ENCODE measurements at places on chromosomes 6 and 20. TPM values are rescaled to one million over a fixed set of nuclear protein-coding genes. Genes with fewer than 3 reads are reported as not detected.

OLIG3 gene
- total RNA-seq, result not detected

- no peak for DNase-seq
These were observed 228.0 kb upstream of the TAB2 start for GRCh38 chr6:149089510-149089909.

GRCh38 chr6:53398247-53399026, 49.7 kb upstream of the ELOVL5 start:
- no peak for DNase-seq

DNA sequence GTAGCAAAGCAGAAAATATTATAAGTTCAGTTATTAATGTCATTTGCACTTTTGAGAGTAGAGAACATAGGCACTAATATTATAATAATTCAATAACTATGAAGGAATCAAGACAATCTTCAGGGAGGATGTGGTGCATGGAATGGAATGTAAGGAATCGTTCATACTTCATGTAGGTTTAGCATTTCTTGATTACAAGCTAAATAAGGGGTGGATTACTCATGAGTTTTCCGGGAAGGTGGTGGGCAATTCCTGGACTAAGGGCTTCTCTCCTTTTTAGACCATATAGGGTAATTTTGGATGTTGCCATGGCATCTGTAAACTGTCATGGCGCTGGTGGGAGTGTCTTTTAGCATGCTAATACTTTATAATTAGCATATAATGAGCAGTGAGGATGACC, 9.1 kb upstream of the BTNL2 start:
- DNase-seq, result no peak

NRN1 gene
- 28.1 TPM for total RNA-seq

EYA4 gene
- total RNA-seq, result under 0.01 TPM

BPIFB1 gene
- total RNA-seq, result not detected

DNA sequence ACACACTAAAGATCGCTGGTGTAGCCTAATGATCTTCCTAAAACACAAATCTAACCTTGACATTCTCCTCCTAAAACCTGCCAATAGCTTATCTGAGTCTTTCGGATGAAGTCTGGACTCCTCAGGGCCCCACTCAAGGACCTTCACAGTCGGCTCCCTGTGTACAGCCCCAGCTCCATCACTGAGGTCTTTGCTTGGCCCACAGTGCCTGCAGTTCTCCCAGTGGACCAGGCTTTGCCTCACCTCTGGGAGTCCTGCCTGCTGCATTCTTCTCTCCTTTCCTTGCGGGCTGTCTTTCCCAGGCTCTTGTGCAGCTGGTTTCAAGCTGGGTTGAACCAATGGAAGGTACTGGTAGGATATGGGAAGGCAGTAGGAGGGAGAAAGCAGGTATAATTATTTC, 122.6 kb upstream of the FERMT1 start:
- no peak for DNase-seq

MSH5 gene
- 2.8 TPM for total RNA-seq

DNA sequence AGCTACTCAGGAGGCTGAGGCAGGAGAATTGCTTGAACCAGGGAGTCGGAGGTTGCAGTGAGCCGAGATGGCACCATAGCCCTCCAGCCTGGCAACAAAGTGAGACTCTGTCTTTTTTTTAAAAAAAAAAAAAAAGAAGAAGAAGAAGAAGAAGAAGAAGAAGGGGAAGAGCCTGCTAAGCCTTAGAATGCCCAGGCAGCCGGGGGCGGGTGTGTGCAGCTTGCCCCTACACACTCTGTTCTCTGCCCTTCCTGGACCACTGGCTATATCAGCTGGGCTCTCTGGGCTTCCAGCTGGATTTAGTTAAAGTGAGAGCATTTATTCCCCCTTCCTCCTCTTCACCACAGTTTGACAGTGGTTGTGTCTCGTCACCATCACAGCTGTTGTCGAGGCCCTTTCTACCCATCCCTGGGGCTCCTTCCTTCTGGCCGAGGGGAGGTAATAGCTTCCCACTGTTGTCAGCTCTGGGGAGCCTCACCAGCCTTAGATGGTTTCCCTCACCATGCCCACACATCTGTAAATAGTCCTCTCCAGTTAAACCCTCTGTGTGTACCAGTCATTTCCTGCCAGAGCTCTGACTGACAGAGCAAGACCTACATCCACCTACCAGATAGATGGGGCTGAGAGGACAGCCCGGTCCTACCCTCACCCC, 77.6 kb downstream of the TRERF1 start:
- DNase-seq, result no peak

DNA sequence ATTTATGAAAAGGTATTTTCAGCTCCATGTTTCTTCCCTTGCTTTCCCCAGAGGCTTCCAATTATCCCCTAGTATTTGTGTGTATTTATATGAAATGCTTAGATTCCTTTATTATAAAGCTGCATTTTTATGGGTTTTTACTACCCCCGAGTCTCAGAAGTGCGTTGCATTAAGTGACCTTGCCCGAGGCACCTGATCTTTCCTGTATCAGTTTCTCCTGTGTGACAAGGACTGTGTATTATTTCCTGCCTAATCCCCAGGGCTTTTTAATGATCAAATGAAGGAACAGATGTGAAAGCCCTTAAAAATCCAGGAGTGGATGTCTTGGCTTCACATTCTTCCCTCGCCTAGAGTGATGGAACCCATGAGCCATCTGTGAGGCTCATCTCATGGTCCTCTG, 118.8 kb downstream of the TULP4 start:
- no peak for DNase-seq

GRCh38 chr6:17042422-17043147, 59.3 kb upstream of the STMND1 start:
- peak; percentile 69 for DNase-seq

GRCh38 chr20:59471653-59472421, 132.5 kb upstream of the PHACTR3 start:
- no peak for DNase-seq

TENT5A gene
- total RNA-seq, result 9.6 TPM

DNA sequence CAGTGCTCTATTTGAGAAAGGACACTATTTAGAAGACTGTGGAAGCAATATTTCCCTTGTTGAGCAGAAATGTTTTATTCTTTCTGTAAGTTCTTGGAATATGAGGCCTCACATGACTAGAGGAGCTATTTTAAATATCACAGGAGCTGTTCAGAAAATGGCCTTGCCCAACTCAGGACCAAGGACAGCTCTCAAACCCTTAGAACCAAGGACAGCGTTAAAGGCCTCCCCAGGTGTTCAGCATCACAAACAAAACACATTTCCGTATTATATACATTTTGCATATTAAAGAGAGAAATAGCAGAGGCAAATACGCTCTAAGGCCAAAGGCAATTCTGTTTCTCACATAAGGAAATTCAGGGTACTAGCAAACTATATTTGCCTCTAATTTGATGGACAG, 631.4 kb downstream of the CDH26 start:
- no peak for DNase-seq

DNA sequence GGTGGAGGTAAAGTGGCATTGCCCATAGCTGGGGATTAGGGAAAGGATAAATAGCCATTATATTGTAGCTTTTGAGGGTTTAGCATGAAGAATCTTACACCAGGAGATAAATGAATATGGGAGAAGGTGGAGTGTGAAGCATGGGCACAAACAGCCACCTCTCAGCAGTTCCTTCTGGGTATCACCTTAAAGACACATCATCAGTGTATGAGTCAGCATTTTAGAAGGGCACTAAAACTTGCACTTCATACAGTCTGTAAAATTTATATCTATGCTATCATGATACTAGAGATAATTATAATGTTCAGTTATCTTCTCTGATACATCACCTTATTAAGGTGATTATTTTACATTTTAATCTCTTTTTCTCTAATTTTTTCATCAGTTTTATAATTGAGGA, 25.3 kb downstream of the SLC35A1 start:
- DNase-seq, result no peak

- no peak for DNase-seq
These were observed 129.0 kb upstream of the SGK1 start for GRCh38 chr6:134446896-134447295.

GRCh38 chr6:5638666-5639065, 368.1 kb downstream of the NRN1 start:
- no peak for DNase-seq

- no peak for DNase-seq
These were observed 3.8 kb downstream of the SLC44A4 start for GRCh38 chr6:31874836-31875572.

DNA sequence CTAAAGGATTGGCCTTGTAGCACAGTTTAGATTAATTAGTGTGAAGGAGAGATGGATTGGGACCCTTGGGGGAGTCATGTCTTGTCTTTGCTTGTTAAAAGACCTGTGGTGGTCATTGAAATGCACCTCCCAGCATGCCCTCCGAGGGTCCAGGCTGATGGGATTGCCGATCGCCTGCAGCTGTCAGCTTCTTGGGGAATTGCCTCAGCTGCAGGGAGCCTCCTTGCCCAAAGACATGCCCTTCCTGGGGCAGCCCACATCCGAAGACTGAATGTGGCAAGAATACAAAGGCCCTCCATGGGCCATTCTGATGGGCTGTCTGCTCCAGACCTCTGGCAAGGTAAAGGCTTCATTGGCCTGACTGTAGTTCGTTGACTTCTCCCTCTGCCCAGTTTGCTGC, 150.7 kb downstream of the FARS2 start:
- no peak for DNase-seq

- no peak for DNase-seq
These were observed 51.2 kb downstream of the LGSN start for GRCh38 chr6:63268574-63268973.

DNA sequence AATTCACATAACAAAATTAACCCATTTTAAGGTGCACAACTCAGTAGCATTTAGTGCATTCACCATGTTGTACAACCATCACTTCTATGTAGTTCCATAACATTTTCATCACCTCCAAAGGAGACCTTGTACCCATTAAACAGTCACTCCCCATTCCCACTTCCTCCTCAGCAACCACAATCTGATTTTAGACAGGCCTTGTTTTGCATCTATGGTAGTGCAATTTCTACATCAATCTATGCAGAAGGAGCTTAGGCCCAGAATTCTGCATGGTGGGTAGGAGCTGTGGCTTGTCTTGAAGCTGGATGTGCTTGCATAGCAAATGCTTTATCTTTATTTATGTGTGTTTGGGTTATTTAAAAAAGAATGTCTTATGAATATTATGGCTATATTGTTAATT, 13.5 kb upstream of the HLA-DQA1 start:
- no peak for DNase-seq

- DNase-seq, result peak; percentile 77
These were observed 42.7 kb downstream of the ANKRD6 start for GRCh38 chr6:89475634-89476033.

ZNF334 gene
- 0.76 TPM for total RNA-seq

REM1 gene
- not detected for total RNA-seq

GRCh38 chr6:35372633-35373032, 30.3 kb downstream of the PPARD start:
- no peak for DNase-seq

PSORS1C2 gene
- total RNA-seq, result not detected

DNA sequence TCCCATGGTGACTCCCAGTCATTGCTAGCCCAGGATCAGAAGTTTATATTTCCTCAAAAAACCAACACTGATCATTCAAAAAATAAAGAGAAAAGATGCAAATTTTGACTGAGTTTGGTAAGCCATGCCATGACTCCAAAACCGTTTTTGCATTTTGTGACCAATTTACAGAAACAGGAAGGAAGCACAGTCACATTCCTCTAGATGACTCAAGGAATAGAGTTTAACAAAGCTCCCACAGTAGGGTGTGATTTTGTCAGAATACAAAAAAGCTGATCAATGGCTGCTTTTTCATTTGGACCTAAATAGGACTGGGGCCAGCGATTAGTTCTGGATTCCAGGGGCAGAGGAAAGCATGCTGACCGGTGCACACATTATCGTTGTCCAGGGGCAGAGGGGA, 179.4 kb upstream of the AFDN start:
- no peak for DNase-seq

GRCh38 chr6:125008261-125008703, 46.0 kb downstream of the RNF217 start:
- no peak for DNase-seq

KHDRBS2 gene
- not detected for total RNA-seq

DNA sequence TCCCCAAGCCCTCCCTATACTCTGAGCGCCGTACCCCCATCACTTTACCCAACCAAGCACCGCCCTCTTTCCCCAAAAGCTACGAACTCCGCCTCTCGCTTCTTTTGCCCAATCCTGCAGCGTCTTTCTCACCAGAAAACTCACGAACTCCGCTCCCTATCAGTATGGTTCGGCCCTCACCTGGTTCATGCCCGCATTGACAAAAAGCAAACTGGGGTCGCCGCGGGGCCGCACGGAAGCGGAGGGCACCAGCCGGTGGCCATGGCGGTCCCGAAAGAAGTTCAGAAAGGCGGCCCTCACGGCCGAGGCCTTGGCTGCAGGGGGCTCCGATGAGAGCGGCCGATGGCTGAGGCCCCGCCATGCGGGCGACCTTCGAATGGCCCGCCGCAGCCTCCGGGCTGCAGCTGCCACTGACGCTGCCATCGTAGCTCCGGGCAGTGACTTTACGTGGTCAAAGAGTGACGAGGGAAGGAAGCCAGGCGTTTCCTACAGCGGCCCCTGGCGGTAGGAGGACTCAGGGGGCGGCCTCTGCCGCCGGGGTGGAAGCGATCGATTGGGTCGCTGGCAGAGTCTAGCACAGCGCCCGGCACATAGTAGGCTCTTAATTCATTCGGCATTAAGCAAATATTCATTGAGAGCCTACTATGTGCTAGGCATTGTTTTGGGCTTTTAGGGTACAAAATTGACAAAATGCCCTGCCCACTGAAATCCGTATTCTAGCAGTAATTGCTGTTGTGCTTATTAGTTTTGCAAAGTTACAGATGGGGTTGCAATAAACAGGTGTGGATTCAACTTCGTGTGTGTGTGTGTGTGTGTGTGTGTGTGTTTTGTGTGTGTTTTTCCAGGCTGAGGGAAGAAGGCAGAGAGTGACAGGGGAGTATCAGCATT, at the start of gene AARS2:
Gene AARS2, minus strand, starts transcription at position 447 of the 888 bp plus-strand sequence. Its CDS starts 24 bp downstream, at position 423.
- peak; percentile 90 for DNase-seq

DNA sequence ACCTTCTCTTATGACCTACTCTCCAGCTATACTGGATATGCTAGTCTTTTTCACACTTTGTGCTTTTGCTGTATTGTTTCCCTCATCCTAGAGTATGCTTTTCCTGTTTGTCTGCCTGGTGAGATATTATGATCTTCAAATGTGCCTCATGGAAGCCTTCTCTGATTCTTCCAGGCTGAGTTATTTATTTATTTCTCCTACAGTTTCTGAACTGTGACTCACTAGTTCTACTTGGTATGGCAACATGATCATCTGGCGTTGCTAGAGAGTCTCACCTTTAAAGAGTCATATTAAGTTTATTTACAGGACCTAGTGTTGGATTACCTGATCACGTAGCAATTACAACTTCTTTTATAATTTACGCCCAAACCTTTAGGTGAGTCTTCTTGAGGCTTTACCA, 81.2 kb upstream of the HDAC2 start:
- no peak for DNase-seq

GRCh38 chr6:111411978-111412566, 70.9 kb downstream of the REV3L start:
- no peak for DNase-seq
